ENCODE measurements at places on chromosomes 2 and 18.

DNA sequence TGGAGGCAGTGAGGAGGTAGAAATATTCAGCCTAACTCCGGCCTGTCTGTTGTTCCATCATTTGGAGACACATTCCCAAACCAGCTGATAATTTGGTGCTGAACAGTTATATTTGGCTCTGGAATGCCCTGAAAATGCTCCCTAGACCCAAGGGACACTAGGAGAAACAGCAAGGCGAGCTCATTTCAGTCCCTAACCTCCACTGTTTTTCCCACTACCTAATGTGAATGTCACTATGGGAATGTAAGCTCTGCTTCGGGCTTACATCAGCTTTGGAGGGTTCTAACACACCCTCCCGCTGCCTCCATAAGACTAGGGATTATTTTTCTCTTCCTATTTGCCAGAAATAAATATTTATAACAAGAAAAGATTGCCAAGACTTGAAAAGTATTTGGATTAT lies 103.5 kb downstream of the ANTXR1 start:
- H3K4me1 ChIP-seq: peaks cover 6% of the 10 kb centered on the region
- H3K36me3 ChIP-seq: no peaks in the 10 kb centered on the region
- no peak overlapping the region for H3K27ac ChIP-seq
- no peaks in the 10 kb centered on the region for H3K27me3 ChIP-seq

GRCh38 chr2:174949988-174950687 lies 55.0 kb downstream of the CHN1 start:
- H3K4me1 ChIP-seq: no peaks in the 10 kb centered on the region
- no peaks in the 10 kb centered on the region for H3K27me3 ChIP-seq
- DNase-seq: peak; percentile 83

DNA sequence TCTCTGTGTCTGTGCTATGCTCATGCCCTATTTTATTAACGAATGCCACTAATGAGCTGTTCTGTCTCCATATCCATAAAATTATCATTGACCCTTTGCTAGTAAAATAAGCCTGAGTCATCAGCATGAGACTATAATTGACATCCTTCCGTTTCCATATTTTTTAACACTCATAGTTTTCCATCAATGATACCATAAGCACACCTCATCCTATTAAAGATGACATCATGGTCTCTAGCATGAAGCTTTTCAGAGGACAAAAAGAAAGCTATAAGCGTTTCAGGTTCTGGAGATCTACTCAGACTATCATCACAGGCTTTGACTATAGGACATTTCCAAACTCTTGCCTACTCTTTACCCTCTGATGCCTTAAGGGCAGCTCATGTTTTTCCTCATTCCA lies 1.2 kb upstream of the DSC2 start:
- no peak for DNase-seq
- H3K27ac ChIP-seq: peak overlapping the region; percentile 6

- DNase-seq: peak; percentile 56
- H3K27me3 ChIP-seq: no peaks in the 10 kb centered on the region
- no peak overlapping the region for H3K4me3 ChIP-seq
- no peaks in the 10 kb centered on the region for H3K4me1 ChIP-seq
- H3K27ac ChIP-seq: no peak overlapping the region
- no peaks in the 10 kb centered on the region for H3K36me3 ChIP-seq
These were observed 4.8 kb downstream of the DHRS9 start for GRCh38 chr2:169073963-169074751.

GRCh38 chr2:217756375-217757107 lies 246.3 kb downstream of the TNS1 start:
- no peaks in the 10 kb centered on the region for H3K27me3 ChIP-seq
- no peak overlapping the region for H3K27ac ChIP-seq
